ENCODE measurements at places on chromosomes 12 and 14. TPM values are rescaled to one million over a fixed set of nuclear protein-coding genes. Genes with fewer than 3 reads are reported as not detected.

ESPL1 gene
- 30.5 TPM for polyA plus RNA-seq

GDF3 gene
- polyA plus RNA-seq = not detected

DEPDC4 gene
- polyA plus RNA-seq = 6.7 TPM

POLE2 gene
- 8.2 TPM for polyA plus RNA-seq

NACA gene
- 866 TPM for polyA plus RNA-seq

MYF5 gene
- polyA plus RNA-seq = not detected

ERP29 gene
- polyA plus RNA-seq = 129 TPM

ANKS1B gene
- polyA plus RNA-seq = 58.2 TPM

ASB2 gene
- polyA plus RNA-seq = 3.5 TPM

DPF3 gene
- polyA plus RNA-seq = 26.4 TPM

TSPAN19 gene
- 7.5 TPM for polyA plus RNA-seq

AICDA gene
- 0.11 TPM for polyA plus RNA-seq

KCNA5 gene
- 0.94 TPM for polyA plus RNA-seq

PRPH gene
- 112 TPM for polyA plus RNA-seq

CCDC63 gene
- polyA plus RNA-seq = 42.4 TPM

FGD4 gene
- 51.0 TPM for polyA plus RNA-seq

RASSF8 gene
- 90.0 TPM for polyA plus RNA-seq

PRR4 gene
- polyA plus RNA-seq = 1.3 TPM

RAB3IP gene
- 133 TPM for polyA plus RNA-seq

SPTB gene
- polyA plus RNA-seq = 3.3 TPM

TAS2R9 gene
- polyA plus RNA-seq = not detected

IL26 gene
- not detected for polyA plus RNA-seq

MMP17 gene
- polyA plus RNA-seq = 13.2 TPM
